ENCODE measurements at places on chromosomes 16 and 17.
A peak's percentile ranks its signal among the peaks of the same experiment; 100 is the strongest.

- no peak for DNase-seq
Observed at GRCh38 chr17:63531022-63531965, 8.1 kb downstream of the KCNH6 start.

DNA sequence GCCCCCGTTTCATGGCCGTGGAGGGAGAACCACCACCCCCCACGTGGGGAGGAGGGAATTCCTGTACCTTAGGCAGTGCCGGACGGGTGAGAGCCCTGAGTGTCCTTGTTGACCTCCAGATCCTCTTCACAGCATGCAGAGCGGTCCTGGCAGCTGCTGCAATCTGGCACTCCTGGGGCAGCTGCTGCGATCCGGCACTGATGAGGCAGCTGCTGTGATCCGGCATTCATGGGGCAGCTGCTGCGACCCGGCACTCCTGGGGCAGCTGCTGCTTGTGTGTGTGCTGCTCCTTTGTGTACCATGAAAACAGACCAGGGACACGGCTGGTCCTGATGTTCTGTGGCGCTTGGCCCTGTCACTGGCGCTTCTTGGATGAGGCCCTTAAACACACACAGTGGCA is 12.8 kb downstream of the ZNF778 start:
- DNase-seq = no peak

DNA sequence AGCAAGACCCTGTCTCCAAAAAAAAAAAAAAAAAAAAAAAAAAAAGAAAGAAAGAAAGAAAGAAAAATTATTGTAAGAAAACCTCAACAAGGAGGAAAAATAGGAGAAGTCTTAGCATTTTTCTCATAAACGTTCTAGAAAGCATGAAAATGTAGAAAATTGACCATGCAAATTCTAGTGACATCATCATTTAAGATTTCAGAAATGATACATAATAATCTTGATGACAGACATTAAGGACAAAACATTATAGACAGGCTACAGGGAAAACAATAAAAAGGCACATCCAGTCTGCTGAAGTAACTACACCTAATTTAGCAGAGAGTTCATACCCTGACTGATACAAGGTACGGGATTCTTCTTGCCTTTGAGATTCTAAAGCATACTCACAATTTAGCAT is 21.9 kb downstream of the MED13 start:
- DNase-seq = no peak

DNA sequence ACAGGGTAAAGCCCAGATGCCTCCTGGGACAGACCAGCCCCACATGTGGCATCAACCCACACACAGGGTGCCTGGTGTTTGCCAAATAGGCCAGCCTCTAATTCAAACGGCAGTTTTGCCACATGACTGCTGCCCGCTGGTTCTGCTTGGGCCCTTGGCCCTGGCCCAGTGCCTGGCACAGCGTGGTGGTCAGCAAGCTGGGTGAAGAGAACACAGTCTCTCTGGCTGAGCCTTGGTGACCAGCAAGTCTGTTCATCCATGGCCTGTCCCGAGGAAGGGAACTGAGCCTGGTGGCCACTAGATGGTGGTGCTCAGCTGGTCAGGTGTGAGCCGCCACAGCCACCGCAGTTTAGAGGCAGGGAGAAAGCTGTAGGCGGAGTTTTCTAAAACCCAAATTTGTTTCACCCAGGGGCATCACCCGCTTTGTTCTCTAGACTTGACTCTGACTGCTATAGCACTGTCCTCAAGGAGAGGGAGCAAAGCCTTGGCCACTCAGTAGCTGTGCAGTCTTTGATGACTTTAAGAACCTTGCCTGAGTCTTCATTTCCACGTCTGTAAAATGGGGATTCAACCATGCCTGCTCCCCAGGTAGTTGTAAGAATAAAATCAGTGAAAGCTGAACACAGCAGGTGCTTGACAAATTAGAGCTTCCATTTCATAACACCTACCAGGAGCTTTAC is 4.7 kb upstream of the GFAP start:
- DNase-seq = peak; percentile 55

- no peak for DNase-seq
Observed at GRCh38 chr17:56457501-56457900, 136.0 kb upstream of the NOG start.

- DNase-seq = no peak
Observed at GRCh38 chr17:34423978-34424813, 61.2 kb upstream of the CCL1 start.

- DNase-seq = no peak
Observed at GRCh38 chr16:56423584-56424403, 1.6 kb downstream of the AMFR start.

GRCh38 chr16:28534542-28535373 is 4.0 kb downstream of the NUPR1 start:
- no peak for DNase-seq

DNA sequence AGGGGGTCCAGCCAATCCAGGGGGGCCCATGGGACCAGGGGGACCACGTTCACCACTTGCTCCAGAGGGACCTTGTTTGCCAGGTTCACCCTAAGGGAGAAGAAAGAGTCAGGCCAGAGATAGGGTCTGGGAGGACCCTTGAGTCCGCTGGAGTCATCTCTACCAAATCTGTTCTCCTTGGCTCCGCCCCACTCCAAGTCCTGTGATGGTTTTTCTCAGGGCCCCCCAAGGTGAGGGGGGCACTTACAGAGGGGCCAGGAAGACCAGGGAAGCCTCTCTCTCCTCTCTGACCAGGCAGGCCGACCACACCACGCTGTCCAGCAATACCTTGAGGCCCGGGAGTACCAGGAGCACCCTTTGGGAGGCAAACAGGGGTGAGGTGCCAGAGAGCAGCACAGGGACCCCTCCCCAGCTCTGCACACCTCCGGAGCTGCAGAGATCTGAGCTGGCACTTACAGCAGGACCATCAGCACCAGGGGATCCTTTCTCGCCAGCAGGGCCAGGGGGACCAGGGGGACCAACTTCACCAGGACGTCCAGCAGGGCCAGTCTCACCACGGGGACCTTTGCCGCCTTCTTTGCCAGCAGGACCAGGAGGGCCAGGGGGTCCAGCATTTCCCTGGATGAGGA is 12.4 kb downstream of the COL1A1 start:
- no peak for DNase-seq

DNA sequence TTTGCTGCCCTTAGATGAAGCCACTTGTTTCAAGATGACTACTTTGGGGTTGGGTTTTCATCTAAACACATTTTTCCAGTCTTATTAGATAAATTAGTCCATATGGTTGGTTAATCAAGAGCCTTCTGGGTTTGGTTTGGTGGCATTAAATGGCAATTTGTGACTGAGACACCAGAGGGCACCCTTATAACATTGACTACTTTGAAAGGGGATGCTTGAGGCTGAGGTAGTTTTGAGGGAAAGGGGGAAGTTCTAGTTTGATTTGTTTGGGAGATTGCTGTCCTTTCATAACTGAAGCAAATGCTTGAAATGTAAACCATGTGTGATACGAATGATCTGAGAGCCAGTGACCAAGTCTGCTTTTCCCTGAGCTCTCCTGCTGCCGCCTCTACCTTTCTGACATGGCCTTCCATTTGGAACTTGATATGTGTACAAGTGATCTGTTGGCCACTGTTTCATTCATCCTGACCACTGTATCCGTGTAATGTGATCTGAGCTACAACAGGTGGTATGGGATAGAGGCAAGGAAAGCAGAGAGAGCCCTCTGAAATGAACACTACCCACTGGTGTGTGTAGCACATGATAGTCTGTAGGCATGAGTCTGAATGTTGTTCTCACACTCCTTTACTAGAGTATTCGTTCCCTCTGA is 5.8 kb upstream of the RARA start:
- DNase-seq = no peak

GRCh38 chr16:16933861-16934260 is 536.9 kb downstream of the XYLT1 start:
- DNase-seq = no peak

GRCh38 chr17:72518159-72518732 is 397.4 kb downstream of the SOX9 start:
- no peak for DNase-seq

- no peak for DNase-seq
Observed at GRCh38 chr17:16374146-16374938, 6.5 kb upstream of the UBB start.

GRCh38 chr17:43814714-43815113 is 18.2 kb downstream of the MPP3 start:
- DNase-seq = no peak

GRCh38 chr16:24253192-24253591 is 2.9 kb upstream of the CACNG3 start:
- DNase-seq = peak; percentile 21

GRCh38 chr17:7782240-7782639 is 51.8 kb upstream of the KDM6B start:
- no peak for DNase-seq

- DNase-seq = no peak
Observed at GRCh38 chr17:72206376-72206775, 85.6 kb downstream of the SOX9 start.

DNA sequence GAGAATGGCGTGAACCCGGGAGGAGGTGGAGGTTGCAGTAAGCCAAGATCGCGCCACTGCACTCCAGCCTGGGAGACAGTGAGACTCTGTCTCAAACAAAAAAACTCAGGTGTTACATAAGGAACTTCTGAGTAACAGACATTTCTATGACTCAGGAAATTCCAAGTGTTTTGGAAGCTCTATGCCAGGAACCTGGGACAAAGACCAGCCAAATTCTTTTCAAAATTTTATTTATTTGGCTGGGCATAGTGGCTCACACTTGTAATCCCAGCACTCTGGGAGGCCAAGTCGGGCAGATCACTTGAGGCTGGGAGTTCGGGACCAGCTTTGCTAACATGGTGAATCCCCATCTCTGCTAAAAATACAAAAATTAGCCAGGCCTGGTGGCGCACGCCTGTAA is 5.2 kb upstream of the SH2B1 start:
- DNase-seq = no peak

DNA sequence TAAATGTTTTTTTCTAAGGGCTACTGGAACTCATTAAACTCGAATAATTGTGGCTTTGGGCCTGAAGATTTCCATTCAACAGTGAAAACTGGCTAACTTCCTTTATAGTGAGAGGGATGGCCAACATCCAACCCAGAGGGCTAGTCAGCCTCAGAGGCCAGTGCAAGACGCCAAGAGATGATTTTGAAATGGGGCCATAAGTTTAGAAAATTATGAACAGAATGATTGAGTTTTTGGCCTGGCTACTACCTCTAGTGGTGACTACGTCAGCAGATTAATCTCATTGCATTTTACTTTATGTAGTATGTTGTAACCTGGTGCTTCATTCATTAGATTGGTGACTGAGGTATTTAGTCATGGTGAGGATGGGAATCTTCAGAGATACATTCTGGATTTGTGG is 28.4 kb downstream of the HAPSTR1 start:
- DNase-seq = no peak

- no peak for DNase-seq
Observed at GRCh38 chr17:76147211-76148014, 6.4 kb upstream of the FOXJ1 start.

GRCh38 chr17:44000141-44000860 is 4.1 kb upstream of the NAGS start:
- DNase-seq = no peak

DNA sequence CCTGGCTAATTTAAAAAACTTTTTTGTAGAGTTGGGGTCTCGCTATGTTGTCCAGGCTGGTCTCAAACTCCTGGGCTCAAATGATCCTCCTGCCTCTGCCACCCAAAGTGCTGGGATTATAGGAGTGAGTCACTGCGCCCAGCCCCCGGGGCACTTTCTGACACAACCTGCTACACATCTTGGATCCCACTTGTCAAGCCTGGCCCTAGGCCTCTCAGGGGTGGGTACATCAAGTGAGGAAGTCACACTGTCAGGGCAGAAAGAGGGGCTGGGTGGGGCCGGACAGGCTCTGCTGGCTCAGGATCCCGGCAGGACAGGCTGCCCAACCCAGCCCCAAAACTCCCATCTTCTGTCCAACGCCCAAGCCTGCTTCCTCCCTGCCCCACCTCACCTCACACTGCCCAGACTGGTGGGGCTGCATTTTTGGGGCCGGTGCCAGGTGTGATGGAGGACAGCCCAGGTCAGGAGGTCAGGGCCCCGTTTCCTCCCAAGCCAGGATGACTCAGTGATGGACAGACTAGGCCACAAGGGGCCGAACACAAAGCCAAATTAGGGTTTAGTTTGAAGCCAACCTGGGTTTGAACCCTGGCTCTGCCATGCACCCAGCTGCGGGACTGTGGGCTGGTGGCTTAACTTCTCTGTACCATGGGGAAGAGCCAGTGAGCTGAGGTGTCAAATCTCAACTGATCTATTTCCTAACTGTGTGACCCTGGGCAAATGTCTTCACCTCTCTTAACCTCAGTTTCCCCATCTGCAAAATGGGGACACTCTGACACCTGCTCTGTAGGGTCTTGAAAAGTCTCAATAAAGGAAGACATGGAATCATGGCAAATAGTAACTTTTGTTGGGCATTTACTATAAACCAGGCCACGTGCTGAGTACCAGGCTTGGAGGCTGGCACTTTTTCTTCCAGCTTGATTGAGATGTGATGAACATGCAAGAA is 8.9 kb upstream of the PPL start:
- DNase-seq = no peak

GRCh38 chr17:66548158-66548557 is 245.7 kb downstream of the PRKCA start:
- no peak for DNase-seq

- no peak for DNase-seq
Observed at GRCh38 chr16:1734123-1734522, 28.1 kb downstream of the MAPK8IP3 start.

DNA sequence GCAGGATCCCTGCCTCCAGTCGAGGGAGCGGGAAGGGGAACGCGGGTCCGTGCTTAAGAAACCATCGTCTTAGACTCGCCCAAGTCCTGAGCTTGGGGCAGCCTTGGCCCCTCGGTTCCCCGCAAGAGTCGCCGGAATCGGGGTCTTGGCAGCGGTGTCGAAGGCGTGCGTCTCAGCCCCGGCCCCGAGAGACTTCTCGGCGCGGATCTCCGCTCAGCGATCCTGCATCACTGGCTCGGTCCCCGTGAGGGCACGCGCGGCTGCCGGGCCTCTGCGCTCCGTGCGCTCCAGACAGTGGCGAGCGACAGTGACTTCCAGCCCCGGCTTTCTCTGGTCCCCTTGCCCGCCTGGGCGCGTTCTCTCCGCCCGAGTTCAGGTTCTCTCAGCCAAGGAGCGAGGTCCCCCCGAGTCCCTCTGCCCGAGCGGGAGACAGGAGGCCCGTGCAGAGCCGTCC is 380 bp downstream of the HS3ST3A1 start:
- no peak for DNase-seq

All from GM06990 (cell line).